ENCODE measurements at places on chromosomes 6 and 20. TPM values are rescaled to one million over a fixed set of nuclear protein-coding genes. Genes with fewer than 3 reads are reported as not detected.

Gene EFCAB8
- total RNA-seq, result not detected

Gene TRDN
- total RNA-seq, result 1.0 TPM

Gene OXT
- total RNA-seq, result 0.69 TPM

Gene REM1
- 7.2 TPM for total RNA-seq

Gene PLN
- 5.9 TPM for total RNA-seq

Gene KCNK5
- 57.1 TPM for total RNA-seq

Gene MAPK13
- total RNA-seq, result 101 TPM

Gene ZNF311
- 0.41 TPM for total RNA-seq

Gene SUMO4
- total RNA-seq, result 0.70 TPM

Gene GSTA5
- total RNA-seq, result not detected

Gene SYCP2
- 0.92 TPM for total RNA-seq
